ENCODE measurements at places on chromosomes 7 and 10. TPM values are rescaled to one million over a fixed set of nuclear protein-coding genes. Genes with fewer than 3 reads are reported as not detected.

GRCh38 chr10:103769176-103769575 lies 86.2 kb downstream of the SH3PXD2A start:
- DNase-seq: no peak

TET1 gene
- total RNA-seq: 3.2 TPM

SPDYE3 gene
- not detected for total RNA-seq

PITX3 gene
- not detected for total RNA-seq

ADRB1 gene
- not detected for total RNA-seq

MCU gene
- total RNA-seq: 44.7 TPM

GRCh38 chr7:15336146-15336545 lies 225.7 kb downstream of the AGMO start:
- DNase-seq: no peak

DKK1 gene
- total RNA-seq: 14.0 TPM

GRCh38 chr7:7641129-7641663 lies 644 bp downstream of the UMAD1 start:
- no peak for DNase-seq

RBP4 gene
- total RNA-seq: 36.8 TPM

DNA sequence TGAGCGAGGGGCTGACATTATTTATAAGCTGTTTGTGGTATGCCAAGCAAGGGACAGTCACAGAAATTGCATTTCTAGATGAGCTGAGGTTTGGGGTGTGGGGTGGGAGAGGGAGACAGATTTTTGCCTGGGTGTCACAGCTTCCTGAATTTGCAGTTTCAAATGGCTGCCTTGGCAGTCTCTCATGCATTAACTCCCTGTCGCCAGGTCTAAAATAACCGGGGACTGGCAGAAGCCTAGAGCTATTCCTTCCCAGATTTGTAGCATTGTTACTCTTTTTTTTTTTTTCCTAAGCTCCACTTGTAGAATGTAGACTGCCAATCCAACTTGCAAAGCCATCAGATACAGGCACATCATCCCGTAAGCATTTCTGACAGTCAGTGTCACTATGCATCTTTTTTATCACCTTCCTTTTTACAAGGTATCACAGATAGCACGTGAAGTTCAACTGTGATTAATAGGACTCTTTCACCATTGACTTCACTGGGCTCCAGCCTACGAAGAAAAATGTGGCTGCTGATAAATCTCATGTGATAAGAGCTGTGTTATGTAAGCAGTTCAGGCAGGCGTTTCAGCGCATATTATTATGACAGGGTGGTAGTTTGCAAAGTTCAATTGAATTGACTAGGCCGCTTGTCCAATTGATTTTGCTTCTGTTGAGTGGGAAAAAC lies 130.7 kb upstream of the CELF2 start:
- DNase-seq: no peak

- no peak for DNase-seq
Observed at GRCh38 chr7:30012757-30013156, 13.7 kb downstream of the FKBP14 start.

CPA2 gene
- total RNA-seq: not detected

- no peak for DNase-seq
Observed at GRCh38 chr7:48262606-48263310, 91.5 kb downstream of the ABCA13 start.

DNA sequence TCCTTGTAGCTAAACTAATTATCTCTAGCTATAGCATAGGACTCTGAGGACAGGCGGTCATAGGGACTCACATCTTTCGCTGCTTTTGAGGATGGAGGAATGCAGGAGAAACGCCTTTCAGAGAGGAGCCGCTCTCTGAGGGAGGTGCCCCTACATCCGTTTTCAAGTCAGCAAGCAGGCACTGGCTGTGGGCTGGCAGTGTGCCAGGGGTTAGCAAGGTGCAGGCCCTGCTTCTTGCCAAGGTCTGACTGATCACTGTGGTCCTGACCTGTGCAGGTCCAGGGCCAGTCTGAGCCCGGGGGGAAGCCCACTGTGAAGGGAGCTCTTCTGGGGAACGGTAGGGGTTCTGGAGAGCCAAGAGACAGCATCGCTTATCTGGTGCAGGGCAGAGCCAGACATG lies 89.4 kb downstream of the SH3PXD2A start:
- DNase-seq: no peak

ASIC3 gene
- total RNA-seq: 3.7 TPM

DNA sequence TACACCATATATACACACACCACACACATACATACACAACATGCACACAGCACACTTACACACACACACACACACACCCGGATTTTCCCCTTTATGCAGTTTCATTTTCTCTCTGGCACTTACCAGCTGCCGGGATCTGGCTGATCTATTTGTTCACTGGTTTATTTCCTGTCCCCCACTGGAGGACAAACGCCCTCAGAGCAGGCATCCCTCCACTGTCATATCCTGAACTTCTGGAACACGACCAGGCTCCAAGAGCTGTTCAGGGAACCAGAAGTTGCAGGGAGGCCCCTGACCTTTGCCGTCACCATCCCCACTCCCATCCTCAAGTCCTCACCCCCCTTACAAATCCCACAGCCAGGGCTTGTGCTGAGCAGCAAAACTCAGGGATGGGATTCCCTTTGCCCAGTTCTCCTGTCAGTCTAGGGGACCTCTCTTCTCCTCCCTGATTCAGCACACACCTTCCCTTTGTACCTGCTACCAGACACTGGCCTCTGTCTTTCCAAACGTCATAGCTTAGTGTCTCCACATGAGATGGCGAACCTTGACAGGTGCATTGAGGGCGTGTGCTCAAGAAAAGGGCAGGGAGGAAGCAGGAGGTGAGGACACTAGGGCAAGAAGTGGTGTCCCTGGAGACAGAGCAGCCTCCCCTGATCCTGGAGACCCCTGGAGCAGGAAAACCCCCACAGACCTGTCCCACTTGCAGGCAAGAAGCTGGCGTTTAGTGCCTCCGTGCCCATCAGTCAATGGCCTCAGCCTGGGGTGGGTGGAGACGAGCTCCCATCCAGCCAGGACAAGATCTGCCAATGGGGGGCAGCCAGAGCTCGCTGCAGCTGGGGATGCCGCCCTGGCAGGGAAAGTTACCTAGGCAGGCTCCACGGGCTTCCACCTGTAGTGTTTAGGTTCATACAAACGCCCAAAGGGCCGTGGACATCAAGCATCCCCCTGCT lies 12.7 kb upstream of the DOCK1 start:
- DNase-seq: no peak

FOXI2 gene
- total RNA-seq: 0.25 TPM

GRCh38 chr7:27835376-27835775 lies 95.4 kb downstream of the TAX1BP1 start:
- no peak for DNase-seq

BHLHA15 gene
- total RNA-seq: not detected

GRCh38 chr10:5607594-5607993 lies 58.8 kb downstream of the ASB13 start:
- no peak for DNase-seq

GNAI1 gene
- total RNA-seq: 50.6 TPM

RPA3 gene
- 12.3 TPM for total RNA-seq

GRCh38 chr10:105253515-105254212 lies 612.6 kb downstream of the SORCS3 start:
- no peak for DNase-seq

DNA sequence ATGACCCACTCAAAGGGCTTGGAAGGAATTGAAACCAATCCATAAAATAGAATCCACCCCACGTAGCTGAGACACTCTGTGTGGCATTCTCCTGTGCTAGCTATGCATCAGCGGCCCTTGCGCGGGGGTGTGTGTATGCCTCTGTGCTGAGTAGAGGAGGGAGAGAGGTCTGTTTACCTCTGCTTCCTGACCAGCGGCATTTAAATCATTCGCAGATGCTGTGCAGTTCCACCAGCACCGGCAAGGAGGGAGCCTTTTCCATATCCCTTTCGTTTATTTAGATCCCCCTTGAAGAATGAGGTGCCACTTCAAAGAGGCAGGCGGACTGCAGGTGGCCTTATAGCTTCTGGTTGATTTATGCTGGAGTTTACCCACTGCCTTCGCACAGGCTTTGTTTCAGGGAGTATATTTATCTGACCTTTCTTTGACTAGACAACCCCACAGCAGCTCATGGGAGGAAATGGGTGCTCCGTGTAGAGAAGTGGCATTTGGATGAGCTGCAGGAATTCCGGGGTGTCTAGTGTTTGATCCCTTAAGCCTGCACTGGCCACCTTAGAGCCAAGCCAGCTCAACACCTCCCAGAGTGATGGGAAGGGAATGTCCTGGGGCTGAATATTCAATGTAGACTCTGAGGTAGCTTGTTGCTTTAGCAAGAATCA lies 11.4 kb downstream of the C10orf53 start:
- no peak for DNase-seq

MMD2 gene
- total RNA-seq: not detected

TMEM26 gene
- total RNA-seq: 0.25 TPM

DNA sequence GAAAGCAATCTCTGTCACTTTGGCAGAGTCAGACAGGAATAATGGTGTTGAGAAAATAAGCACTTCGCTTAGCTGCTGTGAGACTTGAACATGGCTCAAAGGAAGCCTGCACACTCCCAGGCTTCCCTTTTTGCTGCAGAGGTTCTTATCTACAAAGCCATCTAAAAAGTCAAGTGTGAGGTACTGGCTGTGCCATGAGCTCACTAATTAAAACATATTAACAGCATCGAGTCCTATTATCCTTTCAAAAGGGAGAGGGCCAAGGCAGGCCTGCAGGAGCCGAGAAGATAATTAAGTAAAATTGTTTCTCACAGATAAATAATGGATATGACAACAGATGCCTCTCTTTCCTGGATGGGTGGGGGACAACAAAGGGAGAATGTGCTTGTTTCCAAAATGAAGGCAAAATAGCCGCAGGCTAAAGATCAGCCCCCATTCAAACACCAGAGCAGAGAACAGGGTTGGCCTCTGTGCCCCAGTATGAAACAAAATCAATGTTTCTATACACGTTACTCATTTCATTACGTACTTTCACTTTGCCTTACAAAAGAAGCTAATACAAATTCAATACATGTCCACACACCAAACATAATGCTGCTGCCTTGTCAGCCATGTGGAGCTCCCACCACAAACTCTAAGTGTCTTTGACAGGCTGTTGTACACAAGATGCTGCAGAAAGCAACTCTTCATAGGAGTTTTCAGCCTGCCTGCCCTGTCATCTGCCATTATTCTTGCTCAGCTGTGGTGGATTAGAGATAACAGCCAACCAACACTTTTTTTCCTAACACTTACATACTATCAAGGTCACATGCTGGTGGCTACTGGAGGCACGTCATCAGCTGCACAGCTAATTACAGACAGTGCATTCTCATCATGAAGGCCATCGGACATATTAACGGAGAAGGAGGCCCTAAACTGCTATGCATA lies 55.3 kb downstream of the ELAPOR2 start:
- DNase-seq: no peak

DNA sequence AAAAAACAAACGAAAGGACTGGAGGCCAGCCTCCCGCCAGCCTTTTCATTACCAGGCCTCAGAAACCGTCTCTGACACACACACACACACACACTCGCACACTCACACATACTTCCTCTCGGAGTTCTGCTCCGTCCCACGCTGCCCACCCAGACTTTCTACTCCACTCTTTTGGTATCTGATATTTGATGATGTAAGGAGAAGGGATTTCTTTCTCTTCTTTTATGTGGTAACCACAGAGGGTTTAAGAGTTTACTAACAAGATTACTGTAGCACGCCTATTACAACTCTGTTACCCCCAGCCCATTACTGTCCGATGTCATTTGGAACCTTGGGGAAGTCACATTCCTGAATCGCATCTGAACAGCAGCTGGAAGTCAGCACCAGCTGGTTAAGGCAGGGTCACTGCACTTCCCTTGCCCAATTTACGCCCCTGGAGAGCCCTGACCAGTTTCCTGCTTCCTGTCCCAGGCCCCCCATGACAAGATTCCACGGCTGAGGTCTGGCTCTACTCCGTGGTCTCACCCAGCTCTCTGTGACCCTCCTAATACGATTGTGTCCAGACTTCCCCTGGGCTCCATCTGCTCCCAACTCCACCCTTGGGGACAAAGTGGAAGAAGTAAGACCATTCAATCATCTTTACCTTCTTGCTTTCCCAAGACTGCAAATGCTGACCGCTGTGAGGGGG lies 1.1 kb downstream of the DENND2A start:
- DNase-seq: no peak

RTKN2 gene
- total RNA-seq: 2.5 TPM

Measured in vagina (tissue), 2 donors.